ENCODE measurements at places on chromosomes 3 and 15.

- DNase-seq = no peak
Measured at GRCh38 chr15:26690778-26691177, 82.1 kb downstream of the GABRB3 start.

- no peak for DNase-seq
Measured at GRCh38 chr15:41907141-41907540, 13.3 kb upstream of the SPTBN5 start.

DNA sequence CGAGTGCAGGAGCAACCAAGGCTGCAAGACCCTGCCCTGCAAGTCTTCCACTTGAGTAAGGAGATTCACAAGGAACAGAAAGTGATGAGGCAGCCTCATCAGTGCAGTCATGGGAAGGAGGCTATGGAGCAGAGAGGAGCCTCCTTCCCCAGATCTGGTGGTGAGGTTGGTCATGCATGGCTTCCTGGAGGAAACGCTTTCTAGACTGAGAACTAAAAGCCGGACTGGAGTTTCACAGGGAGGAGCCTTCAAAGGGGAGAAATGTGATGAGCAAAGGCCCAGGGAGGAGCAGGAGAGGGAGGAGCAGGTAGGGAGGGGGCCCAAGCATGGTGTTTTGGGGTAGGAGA, 139.9 kb downstream of the SRGAP3 start:
- no peak for DNase-seq

- DNase-seq = no peak
Measured at GRCh38 chr3:138256022-138256421, 68.9 kb downstream of the ARMC8 start.

- DNase-seq = no peak
Measured at GRCh38 chr3:194029846-194030245, 106.1 kb upstream of the HES1 start.

DNA sequence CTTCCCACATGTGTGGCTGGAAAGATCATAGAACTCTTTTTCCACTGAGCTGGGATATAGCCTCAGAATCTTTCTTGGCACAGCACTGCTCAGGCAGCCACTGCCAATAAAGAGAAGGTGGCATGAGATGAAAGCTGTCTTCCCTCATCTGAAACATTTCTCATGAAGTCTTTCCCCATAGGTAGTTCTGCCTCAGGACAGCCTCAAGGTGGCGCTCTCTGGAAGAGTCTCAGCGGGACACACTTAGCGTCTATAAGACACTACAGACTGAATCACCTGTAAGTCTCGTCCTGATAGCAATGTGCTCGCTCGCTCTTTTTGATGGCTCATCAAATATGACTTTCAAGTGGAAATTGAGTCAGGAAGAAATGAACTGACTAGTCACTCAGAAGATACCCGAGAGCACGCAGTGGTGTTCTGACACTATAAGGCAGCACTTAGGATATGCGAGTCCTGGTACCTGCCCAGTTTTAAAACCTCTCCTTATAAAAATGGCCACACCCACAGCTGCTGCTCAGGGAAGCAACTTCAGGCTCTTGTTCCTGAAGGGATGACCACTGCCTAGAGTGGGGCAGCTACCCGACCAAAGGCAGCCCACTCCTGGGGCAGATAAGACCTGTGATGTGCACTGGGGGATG, 269.5 kb downstream of the SUCLG2 start:
- no peak for DNase-seq

DNA sequence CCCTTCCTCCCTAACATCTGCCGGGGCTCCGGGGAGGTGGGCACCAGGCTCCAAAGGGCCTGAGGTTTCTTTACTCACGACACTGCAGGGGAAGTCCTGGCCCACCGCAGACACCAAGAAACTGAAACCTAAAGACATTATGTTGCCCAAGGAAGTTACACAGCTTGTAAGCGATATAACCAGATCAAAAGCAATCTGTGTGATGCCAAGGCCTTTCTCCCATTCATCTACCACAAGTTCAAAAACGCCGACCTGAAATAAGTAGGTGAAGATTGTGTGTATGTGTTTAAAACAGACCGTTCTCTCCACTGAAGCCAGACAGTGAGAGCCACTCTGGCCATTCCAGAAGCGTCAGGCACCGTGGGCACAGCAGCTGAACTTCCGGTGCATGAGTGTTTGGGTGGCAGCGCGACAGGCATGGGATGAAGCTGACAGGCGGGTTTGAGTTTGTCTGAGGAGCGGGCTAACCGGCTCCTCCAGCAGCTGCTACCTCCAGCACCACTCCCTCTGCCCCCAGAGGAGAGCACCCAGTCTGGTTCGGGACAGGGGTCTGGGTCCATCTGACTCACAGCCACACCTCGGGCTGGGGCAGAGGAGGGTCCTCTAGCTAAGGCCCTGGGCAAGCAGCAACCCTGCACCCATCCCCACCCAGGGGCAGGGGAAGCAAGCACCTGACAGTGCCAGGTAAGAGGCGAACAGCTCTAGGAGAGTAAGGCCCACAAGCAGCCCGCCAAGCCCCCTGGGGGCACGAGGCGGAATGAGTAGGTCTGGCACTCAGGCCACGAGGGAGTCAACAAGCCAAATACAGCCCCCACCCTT, 1.3 kb downstream of the TNK2 start:
- no peak for DNase-seq

GRCh38 chr15:65231306-65231705, 20.0 kb upstream of the CILP start:
- no peak for DNase-seq

- no peak for DNase-seq
Measured at GRCh38 chr3:197495999-197496745, 59.6 kb downstream of the BDH1 start.

DNA sequence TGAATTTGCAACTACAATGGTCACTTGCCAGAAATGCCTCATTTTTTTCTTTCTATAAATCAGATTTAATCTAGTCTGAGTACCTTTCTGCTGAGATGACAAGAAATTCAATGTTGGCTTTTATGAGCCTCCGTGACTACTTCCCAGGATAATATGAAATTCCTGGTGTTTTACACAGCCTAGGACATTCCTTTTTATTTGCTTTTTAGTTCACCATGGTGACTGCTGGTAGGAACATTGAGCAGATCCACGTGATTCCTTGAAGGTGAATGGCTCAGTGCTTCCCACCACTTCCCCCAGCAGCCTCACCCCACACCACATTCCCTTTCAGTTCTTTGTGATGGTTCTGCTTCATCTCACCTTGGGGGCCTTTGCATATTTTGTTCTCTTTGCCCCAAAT, 4.3 kb upstream of the NPTN start:
- no peak for DNase-seq

DNA sequence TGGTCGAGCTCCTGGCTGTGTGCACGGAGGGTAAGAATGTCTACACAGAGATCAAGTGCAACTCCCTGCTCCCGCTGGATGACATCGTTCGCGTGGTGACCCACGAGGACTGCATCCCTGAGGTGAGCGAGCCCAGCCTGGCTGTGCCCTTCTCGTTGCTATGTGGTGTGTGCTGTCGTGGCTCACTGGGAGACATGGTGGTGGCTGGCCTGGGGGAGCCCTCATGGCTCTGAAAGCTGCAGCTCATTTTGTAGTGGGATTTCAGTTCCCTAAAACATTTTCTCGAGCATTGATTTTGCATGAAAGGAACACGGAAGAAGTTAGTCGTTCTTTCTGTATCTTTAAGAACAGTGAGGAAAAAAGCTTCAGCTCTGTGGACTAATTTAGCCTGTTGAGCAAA, 200.5 kb downstream of the ITPR1 start:
- no peak for DNase-seq

DNA sequence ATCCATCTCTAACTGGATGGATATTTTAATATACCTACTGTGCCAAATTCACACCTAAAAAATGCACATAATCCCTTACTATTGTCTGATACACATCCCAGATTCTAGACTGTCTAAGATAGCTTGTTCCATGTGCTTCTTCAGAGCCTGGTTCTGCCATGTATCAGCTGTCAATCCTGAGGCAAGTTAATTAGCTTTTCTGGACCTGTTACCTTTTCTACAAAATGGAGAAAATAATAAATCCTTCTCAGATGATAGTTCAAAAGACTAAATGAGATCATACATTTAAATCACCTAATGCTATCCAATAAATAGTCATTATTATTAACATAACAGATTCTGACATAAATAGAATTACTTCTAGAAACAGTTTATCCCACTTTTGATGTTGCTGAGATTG, 66.1 kb downstream of the KBTBD12 start:
- no peak for DNase-seq

DNA sequence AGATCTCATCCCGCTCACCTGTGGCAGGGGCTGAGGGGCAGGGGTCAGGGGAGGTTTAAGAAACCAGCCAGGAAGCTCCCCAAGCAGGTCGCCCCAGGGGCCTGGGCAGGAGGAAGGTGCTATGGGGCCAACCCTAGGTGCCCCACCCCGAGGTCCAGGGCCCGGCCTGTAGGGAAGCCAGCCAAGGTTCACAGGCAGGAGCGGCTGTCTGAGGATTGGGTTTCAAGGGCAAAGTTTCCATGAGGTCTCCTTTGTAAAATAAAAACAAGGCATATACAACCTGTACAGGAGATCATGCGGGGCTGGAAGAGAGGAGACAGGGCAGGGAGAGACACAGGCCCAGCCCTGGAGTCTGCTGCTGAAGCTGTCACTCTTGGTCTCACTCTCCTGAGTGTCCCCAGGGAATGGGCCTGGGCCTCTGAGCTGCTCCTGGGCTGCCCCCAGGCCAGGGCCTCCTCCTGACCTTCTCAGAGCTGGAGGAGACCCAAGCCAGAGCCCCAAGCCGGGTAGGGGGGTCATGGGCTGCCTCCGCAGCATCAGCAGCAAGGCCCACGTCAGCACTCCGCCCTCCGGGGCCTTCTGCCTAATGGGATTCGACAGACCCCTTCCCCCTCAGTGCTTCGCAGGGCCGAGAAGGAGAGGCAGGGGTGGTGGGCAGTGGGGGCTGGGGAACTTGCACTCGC, 5.5 kb downstream of the CPLX3 start:
- DNase-seq = no peak

GRCh38 chr15:59249816-59250215, 43.2 kb downstream of the LDHAL6B start:
- no peak for DNase-seq

GRCh38 chr15:81338170-81339007, 14.4 kb upstream of the STARD5 start:
- no peak for DNase-seq

All from esophagus squamous epithelium (tissue), 5 donors.